H7 (cell line): ENCODE measurements at places on chromosomes 2 and 18. TPM values are rescaled to one million over a fixed set of nuclear protein-coding genes. Genes with fewer than 3 reads are reported as not detected.

DNA sequence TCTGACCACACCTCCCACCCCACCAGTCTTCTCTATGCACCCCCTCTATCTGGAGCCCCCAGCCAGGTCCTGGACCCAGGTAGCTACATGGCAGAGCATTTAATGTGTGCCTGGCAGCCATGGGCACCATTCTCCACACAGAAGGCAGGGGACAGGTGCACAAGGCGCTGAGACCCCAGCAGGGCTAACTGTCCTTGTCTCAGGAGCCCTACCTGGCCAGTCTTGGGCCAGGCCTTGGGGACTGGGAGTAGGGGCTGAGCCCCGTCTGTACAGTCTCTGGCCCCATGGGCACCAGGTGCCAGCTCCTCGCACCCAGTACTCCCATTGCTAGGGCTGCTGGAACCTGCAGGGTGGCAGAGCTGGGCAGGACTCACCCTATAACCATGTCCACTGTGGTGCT, 2.9 kb downstream of the GNLY start:
- DNase-seq = no peak

DNA sequence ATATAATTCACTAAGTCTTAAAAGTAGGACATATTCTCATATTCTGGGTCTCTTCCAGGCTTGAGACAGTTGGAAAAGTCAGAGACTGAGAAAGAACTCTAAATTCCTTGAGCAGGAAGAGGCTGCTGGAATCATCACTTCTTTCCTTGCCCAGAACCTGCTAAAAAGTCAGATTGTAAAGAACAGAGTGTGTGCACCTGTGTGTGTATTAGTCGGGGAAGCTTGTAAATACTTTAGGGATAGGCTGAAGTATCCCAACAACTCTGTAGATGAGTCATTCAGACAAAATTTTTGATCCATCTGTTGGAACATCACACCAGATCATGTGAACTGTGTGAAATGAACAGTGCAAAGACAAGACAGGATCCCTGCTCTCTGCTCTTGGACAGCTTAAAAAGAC, 16.1 kb downstream of the GAREM1 start:
- no peak for DNase-seq

DNA sequence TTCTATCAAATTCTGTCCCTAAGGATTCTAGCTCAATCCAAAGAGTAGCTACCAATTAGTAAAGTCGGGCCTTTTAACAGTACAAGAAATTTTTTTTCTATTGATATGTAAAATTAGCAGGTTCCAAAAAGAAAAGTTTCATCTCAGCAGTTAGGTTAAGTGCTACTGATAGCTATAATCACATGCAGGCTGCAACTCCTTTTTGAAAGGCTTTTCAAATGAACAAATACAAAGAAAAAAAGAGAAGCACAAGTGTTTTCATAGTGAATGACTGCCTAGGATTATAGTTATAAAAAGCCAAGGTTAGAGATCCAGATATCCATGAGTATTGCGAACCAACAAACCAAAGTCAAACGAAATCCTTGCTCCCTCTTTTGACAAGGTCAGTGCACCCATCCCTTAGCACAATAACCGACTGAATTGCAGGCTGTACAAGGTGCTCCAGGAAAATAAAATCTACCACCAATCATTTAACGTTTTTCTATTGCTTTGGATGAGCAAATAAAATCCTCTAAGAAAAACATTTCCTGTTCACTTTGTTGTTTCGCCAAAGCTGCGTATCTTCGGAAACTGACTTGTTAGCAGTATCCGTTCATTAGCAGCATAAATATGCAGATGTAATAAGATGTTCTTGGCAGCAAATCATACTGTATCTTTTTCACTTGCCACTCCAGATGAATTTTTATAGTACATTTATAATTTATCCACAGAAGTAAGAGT, 100.2 kb downstream of the SRBD1 start:
- DNase-seq = no peak

GRCh38 chr18:49365346-49365745, 95.1 kb downstream of the DYM start:
- DNase-seq = no peak

GRCh38 chr2:113920996-113921395, 31.1 kb downstream of the ACTR3 start:
- no peak for DNase-seq

TLK1 gene
- 14.1 and 22.6 TPM in 2 replicates for total RNA-seq
